ENCODE measurements at places on chromosomes 2 and 18. TPM values are rescaled to one million over a fixed set of nuclear protein-coding genes. Genes with fewer than 3 reads are reported as not detected.

The TRAPPC8 gene
- total RNA-seq, result 34.2 TPM

The COL5A2 gene
- 0.85 TPM for total RNA-seq

- H3K4me3 ChIP-seq, result no peak overlapping the region
- peaks cover 97% of the 10 kb centered on the region for H3K4me1 ChIP-seq
- H3K27ac ChIP-seq, result peak overlapping the region; percentile 61
- H3K36me3 ChIP-seq, result peaks cover 16% of the 10 kb centered on the region
- DNase-seq, result no peak
Observed at GRCh38 chr2:54601339-54601738, 122.1 kb upstream of the EML6 start.

DNA sequence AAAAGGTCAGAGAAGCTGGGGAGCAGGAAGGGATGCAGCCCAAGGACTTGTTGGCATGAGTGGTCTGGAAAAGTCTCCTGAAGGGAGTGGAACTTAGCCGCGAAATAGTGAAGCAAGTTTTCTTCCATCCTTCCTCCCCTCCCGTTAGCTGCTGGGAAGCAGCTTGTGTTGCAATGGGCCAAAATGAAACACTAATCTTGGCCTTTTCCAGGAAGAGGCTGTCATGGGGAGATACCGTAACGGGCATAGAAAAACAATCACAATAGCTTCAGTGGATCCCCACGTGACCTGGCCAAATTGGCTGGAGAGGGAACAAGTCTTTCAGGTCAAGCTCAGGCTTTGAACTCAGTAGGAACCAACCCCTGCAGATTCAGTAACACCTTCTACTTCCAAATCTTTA is 49.3 kb downstream of the SEMA4F start:
- no peaks in the 10 kb centered on the region for H3K36me3 ChIP-seq
- DNase-seq, result no peak
- H3K4me1 ChIP-seq, result no peaks in the 10 kb centered on the region
- no peak overlapping the region for H3K4me3 ChIP-seq
- H3K27ac ChIP-seq, result no peak overlapping the region

The NYAP2 gene
- total RNA-seq, result not detected

DNA sequence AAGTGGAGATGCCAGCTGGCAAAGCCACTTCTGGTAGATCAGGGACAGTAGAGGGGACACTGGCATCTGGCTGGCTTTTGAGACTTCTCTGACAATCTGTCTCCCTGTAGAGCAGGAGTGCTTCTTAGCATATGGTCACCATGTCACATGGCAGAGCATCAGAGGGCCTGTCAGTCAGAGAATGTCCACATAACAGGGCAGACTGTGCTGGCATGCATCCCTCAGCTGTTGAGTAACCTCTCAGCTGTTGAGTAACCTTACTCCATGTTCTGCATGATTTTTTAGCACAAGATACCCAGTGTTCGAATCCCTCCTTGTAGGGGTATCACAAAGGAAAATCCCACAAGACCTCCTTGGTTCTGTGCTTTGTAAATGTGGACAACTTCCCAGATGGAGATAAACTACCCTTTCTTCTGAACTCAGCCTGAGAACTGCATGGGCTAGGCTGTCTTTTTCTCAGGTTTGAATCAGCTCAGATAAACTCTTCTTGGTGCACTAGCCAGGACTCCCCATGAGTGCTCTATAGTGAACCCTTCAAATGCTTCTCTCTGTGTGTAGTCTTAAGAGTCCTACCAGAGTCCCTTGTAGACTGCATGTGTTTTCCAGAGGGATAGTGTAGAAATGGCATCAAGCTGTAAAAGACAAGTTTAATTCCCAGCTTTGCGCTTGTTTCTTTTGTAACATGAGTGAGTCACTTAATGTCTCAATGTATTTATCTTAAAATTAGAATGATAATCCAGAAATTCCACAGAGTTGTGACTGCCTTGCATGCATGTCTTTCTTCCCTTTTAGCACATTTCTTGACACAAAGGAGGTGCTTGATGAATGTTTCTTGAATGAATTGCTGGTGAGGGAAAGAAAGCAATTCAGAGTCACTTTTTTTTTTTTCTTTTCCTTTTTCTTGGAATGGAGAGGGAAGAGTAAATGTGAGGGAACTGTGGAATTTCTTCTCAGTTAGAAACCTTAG is 442.3 kb upstream of the HNMT start:
- H3K4me3 ChIP-seq, result no peak overlapping the region
- no peak for DNase-seq
- no peaks in the 10 kb centered on the region for H3K4me1 ChIP-seq
- H3K27ac ChIP-seq, result no peak overlapping the region
- H3K27me3 ChIP-seq, result no peaks in the 10 kb centered on the region

DNA sequence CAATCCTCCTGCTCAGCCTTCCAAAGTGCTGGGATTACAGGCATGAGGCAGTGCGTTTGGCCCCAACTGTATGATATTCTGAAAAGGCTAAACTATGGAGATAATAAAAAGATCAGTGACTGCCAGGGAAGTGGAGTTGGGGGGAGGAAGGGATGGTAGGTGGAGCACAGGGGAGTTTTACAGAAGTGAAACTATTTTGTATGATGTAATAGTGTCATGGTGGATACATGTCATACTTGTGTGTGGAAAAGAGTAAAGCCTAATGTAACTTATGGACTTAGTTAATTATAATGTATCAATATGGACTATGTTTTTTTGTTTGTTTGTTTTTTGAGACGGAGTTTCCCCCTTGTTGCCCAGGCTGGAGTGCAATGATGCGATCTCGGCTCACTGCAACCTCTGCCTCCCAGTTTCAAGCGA is 2.9 kb upstream of the GGCX start:
- no peaks in the 10 kb centered on the region for H3K36me3 ChIP-seq
- H3K4me1 ChIP-seq, result peaks cover 26% of the 10 kb centered on the region
- no peak for DNase-seq

- no peaks in the 10 kb centered on the region for H3K27me3 ChIP-seq
- no peak overlapping the region for H3K4me3 ChIP-seq
- no peaks in the 10 kb centered on the region for H3K4me1 ChIP-seq
- no peak for DNase-seq
Observed at GRCh38 chr2:6562771-6563170, 302.9 kb downstream of the CMPK2 start.

GRCh38 chr2:129192841-129193253 is 786.6 kb upstream of the RAB6C start:
- no peak overlapping the region for H3K27ac ChIP-seq
- H3K36me3 ChIP-seq, result no peaks in the 10 kb centered on the region
- no peaks in the 10 kb centered on the region for H3K4me1 ChIP-seq
- no peak overlapping the region for H3K4me3 ChIP-seq

DNA sequence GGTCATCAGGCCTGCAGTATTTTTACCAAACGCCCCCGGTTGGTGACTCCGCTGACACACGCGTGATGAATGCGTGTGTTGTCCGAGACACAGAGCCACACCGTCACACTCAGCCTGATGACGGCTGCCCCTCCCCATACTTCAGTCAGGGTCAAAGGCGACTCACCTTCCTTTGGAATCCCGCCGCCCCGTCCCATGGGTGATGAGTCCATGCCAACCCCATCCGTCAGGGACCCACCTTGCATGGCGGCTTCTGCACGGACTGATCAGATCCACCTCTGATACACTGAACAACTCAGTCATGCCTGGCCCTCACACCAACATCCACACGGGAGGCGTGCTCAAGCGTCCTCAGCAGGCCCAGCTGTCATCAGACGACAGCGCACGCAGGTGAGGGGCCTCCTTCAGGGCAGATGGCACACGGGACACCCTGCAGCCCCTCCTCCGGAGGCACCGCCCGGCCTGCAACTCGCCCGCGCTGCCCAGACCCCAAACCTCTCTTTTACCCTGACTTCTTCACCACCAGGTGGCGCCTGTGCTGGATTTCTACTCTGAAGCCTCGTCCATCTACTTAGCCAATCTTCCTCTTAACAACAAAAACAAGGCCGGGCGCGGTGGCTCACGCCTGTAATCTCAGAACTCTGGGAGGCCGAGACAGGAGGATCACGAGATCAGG is 89.2 kb downstream of the ZNF516 start:
- no peak for DNase-seq
- peaks cover 3% of the 10 kb centered on the region for H3K36me3 ChIP-seq
- peaks cover 5% of the 10 kb centered on the region for H3K27me3 ChIP-seq
- no peak overlapping the region for H3K4me3 ChIP-seq

- peaks cover 4% of the 10 kb centered on the region for H3K4me1 ChIP-seq
- H3K36me3 ChIP-seq, result peaks cover 3% of the 10 kb centered on the region
- H3K27me3 ChIP-seq, result peaks cover 18% of the 10 kb centered on the region
- no peak overlapping the region for H3K27ac ChIP-seq
Observed at GRCh38 chr2:115165529-115166109, 723.2 kb downstream of the DPP10 start.

DNA sequence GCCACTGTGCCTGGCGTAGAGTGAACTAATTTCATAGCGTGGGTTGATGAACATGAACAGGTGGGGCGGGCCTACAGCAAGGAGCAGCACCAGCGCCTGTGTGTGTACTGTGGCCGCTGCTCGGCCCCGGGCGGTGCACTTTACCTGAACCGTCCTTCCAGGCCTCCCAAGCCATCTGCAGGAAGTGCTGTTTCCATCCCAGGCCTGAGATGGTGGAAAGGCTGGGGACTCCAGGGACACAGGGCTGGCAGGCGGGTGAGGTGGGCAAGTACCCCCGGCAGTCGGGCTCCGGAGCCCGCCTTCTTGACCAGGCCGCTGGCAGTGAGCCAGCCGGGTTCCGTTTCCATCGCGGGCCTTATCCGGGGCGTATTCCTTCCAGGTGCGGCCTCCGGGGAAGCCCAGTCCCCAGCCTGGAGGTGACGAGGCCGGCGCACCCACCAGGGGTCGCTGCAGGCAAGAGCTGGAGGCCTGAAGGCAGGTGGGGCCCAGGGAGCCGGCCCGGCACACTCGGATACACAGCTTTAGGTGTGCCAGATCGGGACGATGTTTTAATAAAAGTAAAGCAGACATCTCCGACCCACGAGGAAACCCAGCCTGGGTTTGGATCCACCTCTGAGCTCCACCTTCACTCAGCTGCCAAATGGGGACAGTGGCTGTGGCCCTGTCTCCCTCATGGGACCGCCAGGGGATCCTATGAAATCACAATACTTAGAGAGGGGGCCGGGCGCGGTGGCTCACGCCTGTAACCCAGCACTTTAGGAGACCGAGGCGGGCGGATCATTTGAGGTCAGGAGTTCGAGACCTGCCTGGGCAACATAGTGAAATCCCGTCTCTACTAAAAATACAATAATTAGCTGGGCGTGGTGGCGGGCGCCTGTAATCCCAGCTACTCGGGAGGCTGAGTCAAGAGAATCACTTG is 22.7 kb upstream of the PDIA6 start:
- no peak overlapping the region for H3K27ac ChIP-seq
- peak; percentile 88 for DNase-seq
- no peak overlapping the region for H3K4me3 ChIP-seq
- H3K27me3 ChIP-seq, result peaks cover 15% of the 10 kb centered on the region
- H3K36me3 ChIP-seq, result no peaks in the 10 kb centered on the region

DNA sequence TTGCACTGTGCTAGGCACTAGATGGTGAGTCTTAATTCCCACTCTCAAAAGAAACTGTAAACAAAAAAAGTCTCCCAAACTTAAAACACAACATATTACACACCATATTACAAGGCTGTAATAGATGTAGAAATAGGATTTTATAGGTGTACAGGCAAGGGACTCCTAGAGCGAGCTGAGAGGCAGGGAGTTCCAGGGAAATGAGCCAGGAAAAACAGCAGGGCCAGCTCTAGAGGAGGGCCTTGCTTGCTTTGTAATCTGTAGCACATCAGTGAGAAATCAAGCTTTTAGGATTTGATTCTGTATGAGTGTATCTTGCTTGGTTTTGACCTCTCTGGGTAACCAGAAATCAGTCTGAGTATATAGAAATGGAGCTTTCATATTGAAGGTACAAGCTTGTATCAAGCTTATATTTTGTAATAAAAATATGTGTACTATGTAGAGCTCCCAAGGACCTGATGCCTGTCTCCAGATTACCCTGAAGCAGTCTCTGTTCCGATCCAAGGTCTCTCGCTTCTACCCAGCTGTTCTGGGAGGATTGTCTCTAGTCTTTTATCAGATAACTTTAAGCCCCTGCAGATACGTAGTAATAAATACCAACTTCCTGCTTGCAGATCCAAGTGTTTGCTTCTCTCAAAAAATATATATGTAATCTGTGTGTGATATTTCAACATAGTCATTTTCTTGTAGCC is 73.0 kb downstream of the MYO1B start:
- no peaks in the 10 kb centered on the region for H3K36me3 ChIP-seq
- DNase-seq, result no peak
- no peak overlapping the region for H3K27ac ChIP-seq
- H3K4me3 ChIP-seq, result no peak overlapping the region

GRCh38 chr2:241863536-241863954 is 4.9 kb upstream of the PDCD1 start:
- DNase-seq, result peak; percentile 87
- H3K27me3 ChIP-seq, result peaks cover 4% of the 10 kb centered on the region
- H3K4me3 ChIP-seq, result peak overlapping the region; percentile 66

The ZDBF2 gene
- 7.8 TPM for total RNA-seq

The ARHGEF4 gene
- 0.58 TPM for total RNA-seq

DNA sequence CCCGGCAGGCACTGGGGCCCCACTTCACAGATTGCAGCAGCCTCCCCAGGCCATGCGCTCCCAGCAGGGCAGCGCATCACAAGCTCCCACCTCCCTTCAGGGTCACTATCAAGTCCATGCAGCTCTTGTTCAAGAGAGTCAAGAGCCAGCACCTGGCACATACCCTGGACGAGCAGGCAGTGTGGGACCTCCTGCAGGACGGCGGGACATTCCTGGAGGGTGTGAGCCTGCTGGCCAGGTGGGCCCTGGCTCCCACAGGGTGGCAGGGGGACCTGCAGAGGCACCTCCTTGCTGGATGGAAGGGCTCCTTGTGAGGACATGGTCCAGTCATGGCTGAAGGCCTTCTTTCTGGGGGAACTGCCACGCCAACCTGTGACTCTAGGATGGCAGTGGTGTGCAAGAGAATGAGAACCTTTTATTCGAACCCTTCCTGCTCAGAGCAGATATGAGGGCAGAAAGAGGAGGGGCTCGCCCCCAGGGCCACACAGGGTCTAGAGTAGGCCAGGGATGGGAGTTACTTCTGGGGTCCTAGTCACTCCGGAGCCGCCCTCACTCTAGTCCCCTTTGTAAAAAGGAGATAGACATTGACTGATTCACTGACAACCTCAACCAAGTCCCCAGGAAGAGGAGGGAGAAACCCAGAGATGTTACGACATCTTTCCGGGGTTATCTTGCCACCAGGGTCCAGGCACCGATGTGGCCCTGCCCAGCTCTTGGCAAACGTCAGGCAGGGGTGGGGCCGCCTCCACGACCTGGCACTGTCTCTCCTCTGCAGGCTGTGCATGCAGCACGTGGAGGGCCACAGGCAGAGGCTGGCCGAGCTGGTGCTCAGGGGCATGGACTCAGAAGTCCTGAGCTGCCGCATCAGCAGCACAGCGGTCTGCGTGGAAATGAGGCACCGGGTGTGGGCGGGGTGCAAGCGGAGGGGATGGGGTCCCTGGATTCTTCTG is 31.3 kb downstream of the HJURP start:
- H3K27ac ChIP-seq, result no peak overlapping the region
- peaks cover 3% of the 10 kb centered on the region for H3K27me3 ChIP-seq
- H3K36me3 ChIP-seq, result no peaks in the 10 kb centered on the region
- H3K4me3 ChIP-seq, result no peak overlapping the region

DNA sequence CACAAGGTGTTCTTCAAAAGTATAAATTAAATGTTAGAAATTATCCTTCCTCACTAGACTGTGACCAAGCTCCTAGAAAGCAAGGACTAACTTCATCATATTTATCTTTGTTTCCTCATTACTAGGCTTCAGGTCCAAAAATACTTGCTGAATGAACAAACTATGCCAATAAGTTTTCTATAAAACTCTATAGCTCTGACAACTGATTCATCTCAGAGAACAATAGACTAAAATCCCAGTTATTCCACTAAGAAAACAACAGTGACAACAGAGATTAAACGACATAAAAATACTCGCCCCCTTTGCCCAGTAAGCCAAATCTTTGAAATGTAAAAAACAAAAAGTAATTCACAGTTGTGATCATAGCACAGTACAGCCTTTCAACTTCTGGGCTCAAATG is 13.6 kb downstream of the TLK1 start:
- H3K27ac ChIP-seq, result no peak overlapping the region
- peaks cover 75% of the 10 kb centered on the region for H3K4me1 ChIP-seq
- peaks cover 3% of the 10 kb centered on the region for H3K36me3 ChIP-seq
- no peak overlapping the region for H3K4me3 ChIP-seq
- DNase-seq, result no peak
- H3K27me3 ChIP-seq, result no peaks in the 10 kb centered on the region
